HCT116 (cell line): ENCODE measurements at places on chromosomes 7 and 10. TPM values are rescaled to one million over a fixed set of nuclear protein-coding genes. Genes with fewer than 3 reads are reported as not detected.

DNA sequence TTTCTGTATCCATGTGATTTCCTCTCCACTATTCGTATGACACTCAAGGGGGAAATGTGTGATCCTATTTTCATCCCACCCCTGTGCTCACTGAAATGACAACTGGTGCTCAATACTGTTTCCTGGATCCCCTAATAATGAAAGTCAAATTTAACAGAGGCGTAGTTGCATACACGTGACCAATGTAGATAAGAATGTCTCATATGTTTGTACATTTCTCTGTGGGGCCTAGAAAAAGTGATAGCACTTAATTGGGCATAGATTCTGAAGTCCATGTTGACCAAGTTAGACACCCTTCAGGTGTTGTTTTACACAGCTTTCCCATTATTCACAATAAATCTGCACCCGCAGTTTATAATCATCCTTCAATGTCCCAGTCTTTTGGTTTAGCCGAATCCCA is 59.1 kb downstream of the JAZF1 start:
- no peaks in the 10 kb centered on the region for H3K36me3 ChIP-seq

DNA sequence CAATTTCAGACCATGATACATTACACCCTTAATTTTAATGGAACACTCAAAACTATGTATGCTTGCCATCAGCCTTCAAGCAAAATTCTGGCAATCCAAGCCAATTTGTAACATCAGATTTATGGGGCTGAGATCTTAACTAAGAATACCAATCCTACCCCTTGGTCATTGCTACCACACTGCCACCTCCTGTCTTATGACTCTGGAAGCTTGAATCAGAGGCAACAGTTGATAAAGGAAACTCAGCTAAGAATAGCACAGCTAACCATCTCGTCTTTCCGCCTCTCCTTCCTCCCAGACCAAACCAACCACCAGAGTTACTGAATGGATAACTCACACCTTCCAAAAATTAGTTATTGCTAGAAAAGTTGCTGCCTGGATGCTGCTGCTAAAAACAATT is 7.4 kb downstream of the IGF2BP3 start:
- no peak for DNase-seq
- H3K4me1 ChIP-seq = peaks cover 44% of the 10 kb centered on the region
- H3K36me3 ChIP-seq = peaks cover 19% of the 10 kb centered on the region
- no peaks in the 10 kb centered on the region for H3K27me3 ChIP-seq
- H3K27ac ChIP-seq = no peak overlapping the region
- H3K4me3 ChIP-seq = no peak overlapping the region

DNA sequence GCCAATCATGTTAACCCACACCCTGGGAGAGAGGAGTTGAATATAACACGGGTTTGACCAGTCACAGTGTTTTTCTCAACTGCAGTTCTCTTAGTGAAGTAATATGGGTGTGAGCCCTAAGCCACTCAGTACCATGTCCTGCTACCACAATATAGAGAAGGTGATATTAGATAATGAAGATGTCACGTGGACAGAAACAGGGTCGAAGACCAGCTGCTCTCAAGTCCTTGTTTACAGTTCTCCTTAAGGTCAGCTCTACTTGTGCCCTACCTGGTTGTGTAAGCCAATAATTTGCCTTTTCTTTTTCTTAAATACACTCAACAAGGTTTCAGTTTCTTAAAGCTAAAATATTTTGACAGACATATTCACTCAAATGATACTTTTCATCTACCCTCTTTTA is 128.3 kb upstream of the POT1 start:
- no peak overlapping the region for H3K27ac ChIP-seq
- H3K27me3 ChIP-seq = no peaks in the 10 kb centered on the region
- H3K4me3 ChIP-seq = no peak overlapping the region
- peaks cover 14% of the 10 kb centered on the region for H3K4me1 ChIP-seq
- no peaks in the 10 kb centered on the region for H3K36me3 ChIP-seq
- no peak for DNase-seq

- H3K4me3 ChIP-seq = no peak overlapping the region
- no peaks in the 10 kb centered on the region for H3K36me3 ChIP-seq
- H3K4me1 ChIP-seq = no peaks in the 10 kb centered on the region
Measured at GRCh38 chr10:54441275-54441674, 359.8 kb downstream of the PCDH15 start.

DNA sequence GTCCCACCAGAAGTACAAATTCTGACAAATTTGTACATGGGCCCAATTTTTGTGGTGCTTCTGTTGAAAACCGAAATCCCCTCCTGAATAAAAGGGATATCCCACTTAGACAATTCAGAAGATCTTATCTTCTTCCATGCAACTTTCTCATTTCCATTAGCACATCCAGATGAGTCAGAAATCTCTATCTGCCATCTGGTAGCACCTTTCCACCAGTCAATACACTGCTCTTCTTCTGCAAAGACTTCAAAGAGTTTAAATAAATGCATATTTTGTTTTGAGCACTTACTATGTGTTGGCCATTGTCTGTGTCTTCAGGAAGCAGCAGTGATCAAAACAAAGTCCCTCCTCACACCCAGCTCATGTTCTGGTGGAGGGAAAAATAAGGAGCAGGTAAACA is 12.7 kb upstream of the KLF6 start:
- H3K27ac ChIP-seq = no peak overlapping the region
- no peaks in the 10 kb centered on the region for H3K4me1 ChIP-seq
- no peak for DNase-seq
- H3K27me3 ChIP-seq = no peaks in the 10 kb centered on the region

- H3K4me3 ChIP-seq = no peak overlapping the region
- H3K27me3 ChIP-seq = no peaks in the 10 kb centered on the region
- H3K4me1 ChIP-seq = peaks cover 24% of the 10 kb centered on the region
- DNase-seq = no peak
- H3K27ac ChIP-seq = no peak overlapping the region; the same call in 1 of the 2 replicates
Measured at GRCh38 chr10:17214526-17214925, 13.1 kb upstream of the TRDMT1 start.

DNA sequence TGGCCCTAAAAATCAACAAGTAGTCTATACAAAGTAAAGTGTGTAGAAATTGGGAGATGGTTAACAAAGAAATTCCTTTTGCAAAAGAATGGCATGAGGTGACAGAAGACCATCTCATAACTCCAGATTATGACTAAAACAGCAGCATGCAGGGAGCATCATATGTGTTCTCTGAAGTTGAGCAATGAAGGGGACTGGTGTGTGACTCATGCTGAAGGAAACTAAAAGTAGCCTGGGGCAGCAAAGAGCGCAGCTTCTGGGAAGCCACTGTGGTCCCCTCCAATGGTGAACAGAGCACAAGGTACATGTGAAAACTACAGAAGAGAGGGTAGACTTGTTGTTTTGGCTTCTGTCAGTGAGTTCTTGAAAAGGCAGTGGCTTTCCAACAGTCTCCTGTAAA is 133.4 kb downstream of the MACC1 start:
- no peaks in the 10 kb centered on the region for H3K27me3 ChIP-seq
- H3K4me3 ChIP-seq = no peak overlapping the region
- H3K36me3 ChIP-seq = no peaks in the 10 kb centered on the region
- DNase-seq = no peak
- no peak overlapping the region for H3K27ac ChIP-seq
- H3K4me1 ChIP-seq = peaks cover 9% of the 10 kb centered on the region

- H3K27ac ChIP-seq = no peak overlapping the region
- H3K27me3 ChIP-seq = no peaks in the 10 kb centered on the region; the same call in 1 of the 2 replicates
- no peaks in the 10 kb centered on the region for H3K36me3 ChIP-seq
- no peaks in the 10 kb centered on the region for H3K4me1 ChIP-seq
- DNase-seq = no peak
- H3K4me3 ChIP-seq = no peak overlapping the region
Measured at GRCh38 chr7:42730586-42730985, 181.3 kb downstream of the C7orf25 start.

DNA sequence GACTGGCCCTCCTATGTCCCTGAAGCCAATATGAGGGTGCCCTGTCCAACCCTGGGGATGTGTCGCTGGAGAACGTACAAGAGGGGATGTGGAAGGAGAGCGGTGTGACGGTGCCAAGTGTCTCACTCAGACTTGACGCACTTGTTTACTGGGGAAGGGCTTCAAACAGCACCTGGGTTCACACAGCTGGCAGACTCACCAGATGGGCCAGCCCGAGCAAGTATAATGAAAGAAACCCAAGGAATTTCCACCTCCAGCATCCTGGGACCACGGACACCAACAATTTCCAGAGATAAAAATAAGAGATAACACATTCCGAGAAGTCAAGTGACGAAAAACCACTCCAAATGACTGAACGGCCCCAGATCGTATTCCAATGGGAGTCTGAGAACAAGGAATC is 5.3 kb downstream of the ATP5MF start:
- H3K36me3 ChIP-seq = peaks cover 23% of the 10 kb centered on the region; the same call in 1 of the 2 replicates
- no peak overlapping the region for H3K27ac ChIP-seq
- H3K27me3 ChIP-seq = no peaks in the 10 kb centered on the region
- H3K4me3 ChIP-seq = no peak overlapping the region
- peaks cover 8% of the 10 kb centered on the region; the same call in 1 of the 2 replicates for H3K4me1 ChIP-seq

DNA sequence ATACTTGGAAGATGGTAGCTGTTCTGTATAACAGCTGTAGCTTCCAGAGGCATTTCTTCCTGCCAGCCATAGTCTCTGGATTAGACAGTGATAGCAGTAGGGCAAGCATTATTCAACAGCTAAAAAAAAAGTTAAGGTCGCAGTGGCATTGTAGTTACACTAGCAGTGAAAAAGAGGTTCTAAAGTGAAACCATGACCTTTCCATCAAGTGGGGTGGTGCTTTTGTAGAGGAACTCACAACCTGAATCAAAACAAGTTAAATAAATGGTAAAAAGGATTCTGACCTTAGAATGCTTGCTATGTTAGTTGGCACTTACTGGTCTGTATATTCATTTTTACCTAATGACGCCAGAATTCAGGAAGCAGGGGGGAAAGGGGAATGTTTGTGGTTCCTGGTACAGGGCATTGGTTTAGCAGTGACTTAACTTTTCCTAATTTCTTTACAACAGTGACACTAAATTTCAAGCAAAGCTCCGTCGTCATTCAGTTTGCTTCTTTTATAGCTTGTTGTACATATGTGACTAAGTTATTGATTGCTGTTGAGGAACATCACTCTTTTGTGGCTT is 55.0 kb downstream of the GBF1 start:
- no peaks in the 10 kb centered on the region for H3K36me3 ChIP-seq
- no peaks in the 10 kb centered on the region for H3K27me3 ChIP-seq
- no peaks in the 10 kb centered on the region for H3K4me1 ChIP-seq
- H3K4me3 ChIP-seq = no peak overlapping the region

DNA sequence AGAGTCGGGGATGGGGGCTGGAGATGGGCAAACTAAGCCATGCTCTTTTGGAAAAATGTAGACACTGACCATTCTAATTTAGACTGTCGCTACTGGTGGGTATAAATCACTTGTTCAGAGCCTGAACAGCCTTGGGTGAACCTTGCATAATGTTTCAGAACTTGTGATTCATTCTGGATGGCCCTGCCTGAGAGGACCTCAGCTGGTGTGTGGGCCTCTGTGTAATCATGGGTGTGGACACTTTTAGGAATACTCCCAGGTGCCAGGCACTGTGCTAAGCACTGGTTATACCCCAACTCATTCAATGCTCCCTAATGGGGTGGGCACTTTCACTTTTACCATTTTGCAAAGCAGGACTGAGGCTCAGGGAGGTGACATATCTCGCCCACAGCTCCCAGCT is 26.8 kb upstream of the TM9SF3 start:
- no peak overlapping the region for H3K4me3 ChIP-seq
- H3K27ac ChIP-seq = no peak overlapping the region
- no peak for DNase-seq
- no peaks in the 10 kb centered on the region for H3K27me3 ChIP-seq

TFR2 gene
- 11.8 TPM for total RNA-seq

GRCh38 chr10:69659241-69660038 is 29.4 kb downstream of the FAM241B start:
- no peaks in the 10 kb centered on the region for H3K36me3 ChIP-seq
- DNase-seq = no peak
- peaks cover 4% of the 10 kb centered on the region; the same call in 1 of the 2 replicates for H3K27me3 ChIP-seq
- H3K4me3 ChIP-seq = no peak overlapping the region
- no peak overlapping the region for H3K27ac ChIP-seq

GRCh38 chr10:121325490-121326231 is 272.6 kb downstream of the FGFR2 start:
- peaks cover 47% of the 10 kb centered on the region for H3K4me1 ChIP-seq
- peak; percentile 85 for DNase-seq
- peak overlapping the region; percentile 1; the same call in 1 of the 2 replicates for H3K4me3 ChIP-seq
- no peaks in the 10 kb centered on the region for H3K27me3 ChIP-seq
- no peaks in the 10 kb centered on the region for H3K36me3 ChIP-seq

- H3K27ac ChIP-seq = peak overlapping the region; percentile 52; the same call in 1 of the 2 replicates
- DNase-seq = no peak
- H3K27me3 ChIP-seq = no peaks in the 10 kb centered on the region
- peaks cover 18% of the 10 kb centered on the region for H3K4me1 ChIP-seq
Measured at GRCh38 chr7:139231513-139232376, 708 bp downstream of the UBN2 start.

DNA sequence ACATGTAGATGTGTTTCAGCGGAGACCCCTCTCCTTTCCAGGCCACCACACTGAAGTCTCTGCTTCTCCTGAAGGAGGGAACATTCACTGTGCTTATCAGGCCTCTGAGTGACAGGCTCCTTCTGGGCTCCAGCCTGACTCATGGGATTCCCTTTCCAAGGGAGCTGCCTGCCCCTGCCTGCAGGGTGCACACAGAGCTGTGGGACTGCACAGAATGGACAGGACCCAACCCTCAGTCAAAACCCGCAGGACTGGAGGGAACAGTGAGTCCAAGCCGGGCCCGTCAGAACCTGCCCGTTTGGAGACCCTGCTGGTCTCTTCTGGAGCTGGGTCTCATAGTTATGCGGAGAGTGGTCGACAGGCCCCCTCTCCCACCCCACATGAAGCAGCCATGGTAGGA is 32.6 kb downstream of the PLAC9 start:
- no peaks in the 10 kb centered on the region; the same call in 1 of the 2 replicates for H3K36me3 ChIP-seq
- no peak for DNase-seq
- no peaks in the 10 kb centered on the region for H3K27me3 ChIP-seq
- no peak overlapping the region for H3K4me3 ChIP-seq
- H3K27ac ChIP-seq = no peak overlapping the region
- peaks cover 15% of the 10 kb centered on the region for H3K4me1 ChIP-seq
